ENCODE measurements at places on chromosomes 4 and X.

DNA sequence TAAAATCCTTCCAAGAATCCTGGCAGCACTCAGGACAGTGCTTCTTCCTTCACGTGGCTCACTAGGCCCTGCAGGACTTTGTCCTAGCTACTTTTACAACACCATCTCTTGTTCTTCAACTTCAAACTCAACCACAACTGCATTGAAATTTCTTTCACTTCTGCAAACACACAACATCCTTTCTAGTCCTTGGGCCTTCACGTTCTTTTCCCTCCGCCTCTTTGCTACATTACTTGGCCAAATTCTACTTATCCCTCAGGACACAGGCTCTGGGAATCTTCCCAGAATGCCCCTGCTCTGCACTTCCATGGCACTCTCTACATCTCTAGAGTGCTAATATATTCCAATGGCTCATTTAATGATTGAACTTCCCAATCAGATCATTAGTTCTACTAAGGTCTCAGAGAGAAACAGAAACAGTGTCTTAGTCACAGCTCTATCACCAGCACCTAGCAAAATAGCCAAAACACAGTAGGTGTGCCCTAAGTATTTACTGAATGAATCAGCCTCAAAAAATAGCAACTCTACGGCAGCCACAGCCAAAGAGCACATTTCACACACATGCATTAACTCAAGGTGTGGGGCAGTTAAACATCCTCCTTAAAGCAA lies 73.3 kb downstream of the MANBA start:
- no peak for DNase-seq

DNA sequence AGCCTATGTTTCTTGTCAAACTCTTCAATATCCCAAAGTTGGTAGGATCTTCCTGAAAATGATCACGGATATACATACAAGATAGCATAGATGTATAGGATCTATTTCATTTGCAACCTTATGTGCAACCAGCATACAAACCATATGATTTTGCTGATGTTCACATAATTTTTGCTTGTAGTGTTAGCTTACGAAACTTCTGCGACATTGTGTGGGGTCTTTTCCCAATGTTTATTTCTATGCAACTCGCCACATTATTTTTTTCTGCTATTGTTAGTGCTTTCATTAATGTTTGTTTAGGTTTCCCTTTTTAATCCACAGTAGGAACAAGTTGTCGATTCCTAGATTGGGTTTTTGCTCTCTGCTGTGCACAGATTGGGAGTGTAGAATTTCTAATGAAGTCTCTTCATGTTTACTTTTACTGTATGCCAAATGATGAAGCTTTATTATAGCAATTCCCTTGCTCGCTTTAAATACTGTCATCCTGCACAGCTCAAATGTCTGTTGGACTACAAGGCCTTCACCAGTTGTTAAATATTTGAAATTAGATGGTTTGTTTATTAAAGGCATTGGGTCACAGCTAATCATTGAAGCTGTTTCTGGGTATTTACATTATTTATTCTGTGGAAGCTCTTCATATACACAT lies 257.6 kb upstream of the PCDH7 start:
- DNase-seq = no peak

DNA sequence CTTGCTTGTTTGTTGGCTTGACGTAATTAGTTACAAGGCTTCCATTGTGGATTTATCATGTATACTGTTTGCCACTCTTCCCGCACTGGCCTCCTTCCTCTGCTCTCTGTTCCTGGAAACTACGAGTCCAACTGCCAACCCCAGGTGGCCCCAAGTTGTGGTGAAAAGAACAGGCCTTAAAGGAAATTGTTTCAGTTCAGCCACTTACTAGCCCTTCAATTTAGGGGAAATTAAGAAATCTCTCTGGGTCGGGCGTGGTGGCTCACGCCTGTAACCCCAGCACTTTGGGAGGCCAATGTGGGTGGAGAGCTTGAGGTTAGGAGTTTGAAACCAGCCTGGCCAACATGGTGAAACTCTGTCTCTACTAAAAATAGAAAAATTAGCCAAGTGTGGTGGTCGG lies 28.0 kb downstream of the RBM47 start:
- DNase-seq = no peak

GRCh38 chr4:113828702-113829101 lies 67.2 kb upstream of the CAMK2D start:
- DNase-seq = no peak

DNA sequence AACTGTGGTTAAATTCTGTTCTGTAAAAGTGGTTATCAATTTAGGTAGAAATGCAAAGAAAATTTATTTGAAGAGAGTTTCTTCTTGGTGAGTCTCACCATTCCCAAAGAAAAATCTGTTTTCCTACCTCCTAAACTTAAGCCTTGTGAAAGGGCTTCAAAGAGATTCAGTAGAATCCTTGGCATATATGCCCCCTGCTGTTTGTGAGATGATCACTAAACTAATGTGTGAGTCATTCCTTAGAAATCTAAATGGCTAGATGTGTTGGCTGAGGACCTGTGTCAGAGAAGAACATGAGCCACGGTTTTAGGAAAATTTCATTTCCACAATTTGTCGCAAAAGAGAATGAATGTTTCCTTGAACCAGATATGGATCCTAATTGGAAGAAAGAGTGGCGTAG lies 260.9 kb downstream of the SLC7A11 start:
- no peak for DNase-seq

GRCh38 chrX:108250654-108251579 lies 159.3 kb downstream of the ATG4A start:
- peak; percentile 40 for DNase-seq

GRCh38 chr4:5012244-5012898 lies 6.9 kb downstream of the CYTL1 start:
- DNase-seq = no peak

DNA sequence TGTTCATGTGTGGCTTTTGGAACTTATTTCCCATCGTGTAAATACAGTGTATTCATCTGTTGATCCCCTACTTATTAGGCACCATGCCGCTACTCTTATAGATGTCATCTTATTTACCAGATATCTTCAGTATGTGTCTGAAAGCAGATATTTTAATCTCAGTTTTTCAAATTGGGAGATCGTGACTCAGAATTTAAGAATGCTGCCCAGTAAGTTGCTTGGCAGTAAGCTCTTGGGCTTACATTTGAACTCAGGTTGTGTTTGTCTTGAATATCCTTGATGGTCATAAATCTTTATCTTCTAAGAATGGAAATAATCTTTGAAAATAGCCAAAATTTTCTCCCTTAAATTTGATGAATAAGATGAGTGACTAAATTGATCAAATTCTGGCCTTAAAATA lies 45.9 kb upstream of the RPA4 start:
- DNase-seq = no peak

GRCh38 chrX:49956313-49956712 lies 33.9 kb downstream of the CLCN5 start:
- DNase-seq = no peak

DNA sequence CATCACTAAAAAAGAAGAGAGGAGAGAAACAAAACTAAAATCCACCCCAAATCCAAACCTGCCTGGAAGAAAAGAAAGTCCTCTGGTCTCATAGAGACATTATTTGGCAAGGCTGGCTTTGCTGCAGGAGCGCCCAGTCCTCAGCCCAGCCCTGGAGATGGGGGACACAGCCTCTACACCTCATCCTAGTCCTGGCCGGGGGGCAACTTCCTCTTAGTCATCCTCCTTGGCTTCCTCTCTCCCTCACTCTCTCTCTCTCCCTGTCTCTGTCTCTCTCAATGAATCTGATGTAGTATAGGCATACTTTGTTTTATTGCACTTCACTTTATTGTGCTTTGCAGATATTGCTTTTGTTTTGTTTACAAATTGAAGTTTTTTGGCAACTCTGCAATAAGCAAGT lies 55.8 kb upstream of the MAGEB10 start:
- no peak for DNase-seq

- no peak for DNase-seq
These were observed 14.6 kb downstream of the HERC3 start for GRCh38 chr4:88606832-88607231.

GRCh38 chr4:148287111-148287510 lies 155.1 kb downstream of the NR3C2 start:
- DNase-seq = no peak

DNA sequence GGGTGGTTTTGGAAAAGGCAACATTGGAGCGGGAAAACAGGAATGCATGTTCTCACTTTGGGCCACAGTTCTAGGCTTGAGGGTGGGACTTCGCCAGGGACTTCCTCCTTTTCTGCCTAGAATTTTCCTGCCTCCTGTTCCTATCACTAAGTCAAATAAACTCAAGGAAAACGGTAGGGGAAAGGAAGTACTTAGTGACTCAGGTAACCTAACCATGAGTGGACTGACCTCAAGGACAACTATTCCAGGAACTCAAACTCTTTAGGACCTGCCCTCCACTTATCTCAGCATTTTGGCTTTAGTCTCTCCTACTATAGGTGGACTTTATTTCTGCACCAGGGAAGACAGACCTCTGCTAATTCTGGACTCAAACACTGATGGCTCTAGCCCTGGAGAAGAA lies 281.7 kb downstream of the ZNF674 start:
- DNase-seq = no peak

GRCh38 chr4:110452546-110452945 lies 23.4 kb upstream of the ENPEP start:
- DNase-seq = no peak

DNA sequence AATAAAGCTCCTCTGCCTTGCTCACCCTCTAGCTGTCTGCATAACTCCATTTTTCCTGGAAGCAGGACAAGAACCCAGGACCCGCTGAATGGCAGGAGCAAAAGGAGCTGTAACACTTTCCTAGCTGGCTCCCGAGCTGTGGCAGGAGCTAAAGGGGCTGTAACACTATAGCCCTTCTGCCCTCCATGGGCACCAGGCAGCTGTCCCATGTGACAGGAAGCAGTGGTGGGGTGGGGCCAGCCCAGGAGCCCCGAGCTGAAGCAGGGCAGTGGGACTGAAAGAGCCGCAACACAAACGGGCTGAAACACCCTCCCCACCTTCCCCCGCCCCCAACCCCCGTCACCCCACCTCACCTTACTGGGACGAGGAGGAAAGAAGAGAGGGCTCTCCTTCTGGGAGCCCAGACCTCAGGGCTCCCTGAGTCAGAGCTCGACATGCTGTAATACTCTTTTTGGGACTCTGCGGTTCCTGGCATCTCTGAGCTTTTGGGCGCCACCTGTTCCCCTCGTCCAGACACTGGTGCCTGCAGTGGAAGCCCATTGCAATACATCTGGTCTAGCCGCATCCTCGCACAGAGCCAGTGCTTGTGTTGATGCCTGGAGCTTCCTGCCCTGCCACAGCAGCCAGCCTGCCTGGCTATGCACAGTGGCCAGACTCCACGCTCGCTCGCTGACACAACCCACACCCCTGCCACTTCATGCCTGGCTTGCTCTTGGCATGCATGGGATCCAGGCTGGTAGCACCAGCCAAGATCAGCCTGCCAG lies 39.4 kb downstream of the PPM1K start:
- DNase-seq = peak; percentile 43

- no peak for DNase-seq
These were observed 2.1 kb downstream of the ASMTL start for GRCh38 chrX:1450361-1451161.
